ENCODE measurements at places on chromosomes 5 and 9.

DNA sequence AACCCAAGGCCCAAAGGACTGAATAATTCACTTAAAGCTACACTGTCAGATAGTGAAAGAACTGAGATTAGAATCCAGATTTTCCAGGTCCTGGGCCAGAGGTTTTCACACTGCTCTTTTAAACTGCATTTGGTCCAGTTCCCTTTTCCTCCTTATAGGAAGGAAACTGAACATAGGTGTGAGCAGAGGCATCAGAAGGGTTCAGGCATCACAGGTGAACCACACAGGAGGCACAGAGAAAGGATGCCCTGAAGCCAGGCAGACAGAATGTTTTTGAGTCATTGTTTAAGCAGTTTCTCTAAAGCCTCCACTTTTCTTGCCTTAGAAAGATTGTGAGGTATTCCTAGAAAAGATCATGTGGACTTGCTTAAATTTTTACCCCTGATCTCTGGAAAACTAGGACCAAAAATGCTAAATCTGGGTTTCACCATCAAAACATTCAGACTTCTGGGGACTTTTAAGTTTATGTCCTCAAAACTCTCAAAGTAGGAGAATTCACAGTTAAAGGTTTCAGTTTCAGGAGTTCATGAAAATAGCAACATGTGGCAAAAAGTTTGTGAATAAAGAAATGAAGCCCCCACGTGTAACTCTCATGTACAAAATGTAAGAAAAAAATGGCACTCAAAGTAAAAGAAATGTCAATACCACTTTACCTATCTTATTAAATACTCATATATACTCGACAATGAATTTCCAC, 386.1 kb downstream of the NTRK2 start:
- DNase-seq = no peak

DNA sequence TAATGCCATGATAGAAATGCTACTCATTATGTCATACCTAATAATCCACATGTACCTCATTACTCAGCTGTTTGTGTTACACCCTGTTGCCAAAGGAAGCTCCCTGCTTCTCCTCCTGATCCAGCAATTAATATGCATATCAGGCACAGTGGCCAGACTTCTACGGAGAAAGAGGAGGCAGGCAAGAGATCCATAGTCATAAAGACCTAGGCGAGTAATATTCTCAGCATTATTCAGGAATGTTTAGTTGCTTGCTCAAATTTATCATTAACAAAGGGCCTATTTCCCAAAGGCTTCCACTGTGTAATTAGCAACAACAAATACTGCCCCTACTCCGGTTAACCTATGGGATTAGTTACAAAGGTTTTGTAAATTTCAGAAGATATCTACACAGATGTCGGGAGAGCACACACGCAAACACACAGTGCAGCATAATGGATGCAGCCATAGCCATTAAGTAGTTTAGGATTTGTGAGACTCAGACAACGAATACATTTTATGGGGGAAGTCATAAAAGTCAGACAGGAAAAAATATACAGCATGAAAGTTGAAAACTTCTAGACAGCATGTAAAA, 192.6 kb downstream of the EFNA5 start:
- no peak for DNase-seq

- DNase-seq = no peak
These were observed 171.9 kb downstream of the COMMD10 start for GRCh38 chr5:116256717-116257116.

GRCh38 chr5:43854697-43855292, 251.8 kb downstream of the NNT start:
- no peak for DNase-seq

DNA sequence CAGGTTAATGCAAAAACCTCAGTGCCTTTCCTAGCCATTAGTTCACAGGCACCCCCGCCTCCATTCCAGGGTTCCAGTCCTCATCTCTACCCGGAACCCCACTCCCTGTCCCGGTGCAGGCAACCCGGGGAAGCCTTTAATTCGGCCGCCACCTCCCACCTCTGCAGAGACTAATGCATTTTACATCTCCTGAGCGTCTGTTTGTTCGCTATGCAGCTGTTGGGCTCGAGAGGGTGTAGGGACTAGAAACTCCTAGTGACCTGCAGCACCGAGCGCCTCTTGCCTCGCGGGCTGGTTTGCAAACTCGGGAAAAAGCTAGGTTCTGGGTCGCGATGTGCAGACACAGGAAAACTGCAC, 3.6 kb downstream of the GDNF start:
- no peak for DNase-seq

- DNase-seq = peak; percentile 15
These were observed 160.0 kb downstream of the C9orf152 start for GRCh38 chr9:110047955-110048402.

- no peak for DNase-seq
These were observed 72.2 kb downstream of the EBF1 start for GRCh38 chr5:159027504-159027903.

DNA sequence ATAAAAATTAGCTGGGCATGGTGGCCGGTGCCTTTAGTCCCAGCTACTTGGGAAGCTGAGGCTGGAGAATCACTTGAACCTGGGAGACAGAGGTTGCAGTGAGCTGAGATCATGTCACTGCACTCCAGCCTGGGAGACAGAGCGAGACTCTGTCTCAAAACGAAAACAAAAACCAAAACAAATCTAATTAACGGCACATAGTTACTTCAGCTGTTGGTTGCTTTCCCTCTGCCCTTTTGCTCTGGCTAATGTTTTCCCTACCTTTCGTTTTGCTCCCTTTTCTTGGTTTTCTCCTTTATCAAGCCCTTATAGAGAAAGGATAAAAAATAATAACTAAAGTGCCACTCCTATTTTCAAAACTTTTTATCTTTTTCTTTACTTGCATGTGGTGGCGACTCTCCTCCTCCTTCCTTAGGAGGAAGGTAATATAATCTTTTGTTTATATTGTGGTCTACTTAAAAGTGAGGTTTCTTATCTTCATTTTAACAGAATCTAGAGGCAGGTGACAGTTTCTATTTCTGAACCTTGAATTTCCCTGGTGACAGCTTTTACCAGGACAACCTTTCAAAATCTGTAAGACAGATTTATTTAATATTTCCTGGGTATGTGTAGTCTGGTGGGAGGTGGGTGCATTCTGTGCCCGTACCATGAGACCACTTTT, 125.4 kb downstream of the ARHGEF28 start:
- no peak for DNase-seq

- no peak for DNase-seq
These were observed 41.8 kb downstream of the GRAMD2B start for GRCh38 chr5:126464959-126465358.

DNA sequence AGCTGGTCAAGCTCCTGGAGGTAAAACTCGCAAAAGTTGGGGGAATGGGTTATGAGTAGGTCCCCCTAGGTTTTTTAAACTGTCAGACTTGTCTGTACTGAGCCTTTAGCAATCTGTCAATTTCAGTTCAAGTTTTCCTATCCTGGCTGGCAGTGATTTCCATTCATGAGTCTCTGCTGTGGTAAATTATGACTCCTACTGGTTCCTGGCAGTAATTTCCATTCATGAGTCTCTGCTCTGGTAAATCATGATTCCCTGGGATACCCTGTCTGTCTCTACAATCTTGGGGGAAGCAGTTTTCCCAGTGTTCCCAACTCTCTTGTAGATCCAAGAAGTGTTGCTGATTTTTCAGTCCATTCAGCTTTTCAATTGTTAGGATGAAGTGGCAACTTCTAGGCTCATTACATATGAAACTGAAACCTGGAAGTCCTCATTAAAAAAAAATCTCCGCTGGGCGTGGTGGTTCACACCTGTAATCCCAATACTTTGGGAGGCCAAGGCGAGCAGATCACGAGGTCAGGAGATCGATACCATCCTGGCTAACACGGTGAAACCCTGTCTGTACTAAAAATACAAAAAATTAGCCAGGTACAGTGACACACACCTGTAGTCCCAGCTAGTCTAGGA, 91.3 kb upstream of the GPBP1 start:
- no peak for DNase-seq

DNA sequence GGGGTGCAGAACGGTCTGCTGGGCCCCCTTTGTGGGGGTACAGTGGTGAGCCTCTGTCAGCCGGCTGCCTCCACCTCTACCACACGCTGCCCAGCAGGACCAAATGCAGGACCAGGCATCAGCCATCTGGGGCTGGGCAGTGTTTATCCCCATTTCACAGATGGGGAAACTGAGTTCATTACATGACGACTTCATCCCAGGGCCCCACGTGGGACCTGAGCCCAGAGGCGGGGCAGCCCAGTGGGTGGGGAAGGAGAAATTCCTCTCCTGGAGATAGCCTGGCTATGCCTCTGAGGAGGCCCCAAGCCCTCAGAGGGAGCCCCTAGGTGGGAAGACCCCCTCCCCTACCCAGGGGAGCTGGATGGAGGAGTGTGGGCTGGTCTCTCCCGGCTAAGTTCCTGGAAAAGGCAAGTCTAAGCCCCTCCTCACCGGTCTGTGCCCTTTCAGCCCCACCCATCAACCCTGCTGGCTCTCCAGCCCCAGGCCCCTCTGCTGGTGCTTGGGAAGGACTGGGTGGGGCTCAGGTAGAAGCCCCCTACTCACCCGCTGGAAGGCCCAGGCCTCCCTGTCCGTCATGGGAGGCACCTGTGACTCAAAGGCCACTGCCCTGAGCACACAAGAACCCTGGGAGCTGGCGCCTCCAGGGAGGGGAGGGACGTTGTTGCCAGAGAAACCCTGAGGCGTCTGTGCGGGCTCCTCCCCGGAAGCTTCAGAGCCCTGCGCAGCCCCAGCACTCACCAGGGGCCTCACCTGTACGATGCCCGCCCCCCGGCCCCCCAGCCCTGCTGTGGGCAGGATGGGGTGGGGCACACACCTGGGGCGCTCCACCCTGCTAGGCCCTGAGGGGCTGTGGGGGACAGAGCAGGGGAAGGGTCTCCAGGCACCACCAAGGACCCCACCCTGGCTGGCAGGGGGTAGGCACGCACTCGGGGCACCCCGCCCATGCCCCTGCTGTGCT, 7.4 kb upstream of the CCDC187 start:
- DNase-seq = no peak

- no peak for DNase-seq
These were observed 29.0 kb downstream of the VAV2 start for GRCh38 chr9:133963166-133963565.

GRCh38 chr9:126395439-126396212, 69.0 kb downstream of the MVB12B start:
- DNase-seq = no peak

- DNase-seq = peak; percentile 32
These were observed 39.6 kb upstream of the TRIM36 start for GRCh38 chr5:115209279-115209678.

- DNase-seq = no peak
These were observed 255.1 kb upstream of the TRIM32 start for GRCh38 chr9:116432051-116432450.

- no peak for DNase-seq
These were observed 200.2 kb upstream of the TARS1 start for GRCh38 chr5:33240558-33240957.

DNA sequence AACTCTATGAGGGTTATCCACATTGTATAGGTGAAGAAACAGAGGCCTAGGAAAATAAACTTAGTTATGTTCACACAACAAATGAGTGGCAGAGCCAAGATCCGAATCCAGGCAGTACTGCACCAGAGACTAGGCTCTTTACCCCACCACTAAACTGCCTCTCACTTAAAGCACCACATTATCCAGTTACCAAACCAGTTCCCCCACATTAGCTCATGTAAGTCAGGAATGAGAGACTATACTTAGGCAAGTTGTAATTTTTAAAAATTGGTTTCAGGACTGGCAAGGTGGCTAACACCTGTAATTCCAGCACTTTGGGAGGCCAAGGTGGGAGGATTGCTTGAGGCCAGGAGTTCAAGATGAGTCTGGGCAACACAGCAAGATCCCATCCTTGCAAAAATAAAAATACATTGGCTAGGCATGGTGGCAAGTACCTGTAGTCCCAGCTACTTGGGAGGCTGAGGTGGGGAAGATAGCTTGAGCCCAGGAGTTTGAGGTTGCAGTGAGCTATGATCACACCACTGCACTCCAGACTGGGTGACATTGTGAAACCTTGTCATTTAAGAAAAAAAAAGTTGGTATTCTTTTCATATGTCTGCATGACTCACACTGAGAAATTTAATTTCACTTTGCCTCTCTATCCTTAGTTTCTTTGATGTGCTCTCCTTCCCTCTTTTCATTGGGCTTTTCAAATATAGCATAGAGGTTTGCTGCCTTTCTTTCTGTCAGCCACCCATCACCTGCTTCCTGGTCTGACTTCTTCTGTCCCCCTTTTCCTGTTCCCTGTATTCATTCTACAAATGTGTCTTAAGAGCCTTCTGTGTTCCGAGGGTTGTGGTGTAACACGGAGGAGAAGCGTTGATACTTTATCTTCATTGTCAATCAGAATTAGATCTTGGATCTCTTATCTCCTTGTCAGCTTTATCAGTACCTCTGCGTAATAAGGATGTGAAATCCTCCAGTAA, 64.7 kb downstream of the ERMP1 start:
- DNase-seq = no peak

GRCh38 chr5:68447136-68447929, 231.8 kb downstream of the PIK3R1 start:
- no peak for DNase-seq

Data from central memory CD8-positive, alpha-beta T cell (primary cell).